Esophagus squamous epithelium (tissue), 5 donors: ENCODE measurements at places on chromosomes 5 and 9.
A peak's percentile ranks its signal among the peaks of the same experiment; 100 is the strongest.

- no peak for DNase-seq
Observed at GRCh38 chr5:121702682-121703081, 149.0 kb upstream of the FTMT start.

DNA sequence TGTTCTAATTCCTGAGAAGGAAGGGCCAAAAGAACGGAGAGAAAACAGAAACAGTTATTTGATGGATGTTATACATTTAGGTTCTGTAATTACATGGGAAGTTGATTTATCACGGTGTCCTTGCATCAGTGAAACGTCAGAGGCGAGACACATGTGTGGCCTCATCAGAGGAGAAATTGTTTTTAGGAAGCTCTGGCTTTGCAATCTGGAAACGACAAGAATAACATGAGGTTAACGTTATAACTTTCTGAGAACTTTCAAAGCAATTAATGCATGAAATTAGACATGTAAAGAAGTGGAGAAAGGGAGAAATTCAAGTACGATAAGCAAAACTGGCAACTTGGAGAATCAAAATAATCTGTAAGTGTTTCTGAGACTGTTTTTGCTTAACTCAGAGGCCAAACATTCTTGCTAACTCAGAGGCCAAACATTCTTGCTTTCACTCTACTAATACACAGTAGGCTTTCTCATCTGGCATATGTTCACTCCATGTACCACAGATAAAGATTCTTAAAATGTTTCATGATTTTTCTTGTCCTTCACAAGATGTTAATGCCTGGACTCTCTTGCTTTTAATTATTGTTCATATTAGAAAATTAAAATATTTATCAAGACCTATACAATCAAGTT is 933.0 kb downstream of the TLE4 start:
- no peak for DNase-seq

- no peak for DNase-seq
Observed at GRCh38 chr5:120942596-120943350, 478.7 kb downstream of the PRR16 start.

DNA sequence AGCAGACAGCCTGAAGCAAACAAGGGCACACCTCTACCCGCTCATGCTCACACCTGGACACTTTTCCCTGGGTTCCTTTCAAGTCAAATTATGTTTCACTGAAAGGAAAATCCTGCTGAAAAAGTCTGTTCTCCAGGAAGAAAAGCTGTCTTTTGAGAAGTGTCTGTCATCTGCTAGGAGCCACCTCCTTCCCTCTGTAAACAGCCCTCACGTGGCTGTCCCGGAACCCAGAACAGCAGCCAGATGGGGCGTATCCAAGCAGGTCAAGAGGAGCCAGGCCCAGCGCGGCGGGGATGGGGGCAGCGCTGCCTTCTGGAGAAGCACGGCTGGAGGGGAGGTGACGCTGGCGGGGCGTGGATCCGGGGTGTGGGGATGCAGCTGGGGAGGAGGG is at the start of gene PNPLA7:
Gene PNPLA7 (minus strand): TSS at position 172 of the 391 bp plus-strand sequence. CDS start 205 bp downstream, outside the sequence.
- peak; percentile 41 for DNase-seq

GRCh38 chr5:421901-422300 is 21.1 kb upstream of the EXOC3 start:
- DNase-seq, result no peak

- DNase-seq, result no peak
Observed at GRCh38 chr9:124871156-124871561, 9.2 kb downstream of the ARPC5L start.

DNA sequence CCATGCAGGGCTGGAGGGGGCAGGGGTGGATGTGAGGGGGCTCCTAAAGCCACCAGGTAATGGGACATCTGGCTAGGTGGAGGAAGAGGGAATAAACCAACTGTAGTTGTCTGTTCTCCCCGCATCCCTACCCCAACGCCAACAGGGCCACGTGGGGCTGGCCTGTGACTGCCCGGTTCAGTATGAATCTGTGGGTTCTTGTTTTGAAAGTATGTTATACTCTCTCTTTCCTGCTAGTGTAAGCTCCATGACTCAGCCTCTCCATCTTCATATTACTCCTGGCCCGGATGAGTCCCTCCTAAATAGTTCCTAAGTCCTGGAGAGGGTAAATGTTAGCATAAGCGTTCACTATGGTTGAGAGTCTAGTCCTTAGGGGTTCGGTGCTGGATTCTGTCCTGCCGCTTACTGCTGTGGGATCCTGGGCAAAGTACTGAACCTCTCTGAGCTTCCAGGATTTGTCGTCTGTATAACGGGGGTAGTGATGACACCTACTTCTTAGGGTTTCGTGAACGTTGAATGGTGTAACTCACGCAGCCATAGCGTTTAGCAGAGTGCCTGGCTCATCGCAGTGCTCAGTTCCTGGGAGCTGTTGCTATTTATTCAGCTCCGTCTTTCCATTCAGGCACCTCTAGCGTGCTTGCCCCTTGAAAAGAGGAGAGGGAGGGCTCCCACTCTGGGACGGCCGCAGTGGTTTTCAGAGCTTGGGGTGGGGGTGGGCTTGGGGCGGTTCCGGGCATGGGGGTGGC is 28.8 kb downstream of the LHX2 start:
- DNase-seq, result no peak

GRCh38 chr5:62317810-62318209 is 11.8 kb downstream of the KIF2A start:
- DNase-seq, result no peak

- no peak for DNase-seq
Observed at GRCh38 chr5:197892-198489, 6.7 kb downstream of the LRRC14B start.

GRCh38 chr5:165397516-165397915 is 1892.1 kb downstream of the MAT2B start:
- no peak for DNase-seq

DNA sequence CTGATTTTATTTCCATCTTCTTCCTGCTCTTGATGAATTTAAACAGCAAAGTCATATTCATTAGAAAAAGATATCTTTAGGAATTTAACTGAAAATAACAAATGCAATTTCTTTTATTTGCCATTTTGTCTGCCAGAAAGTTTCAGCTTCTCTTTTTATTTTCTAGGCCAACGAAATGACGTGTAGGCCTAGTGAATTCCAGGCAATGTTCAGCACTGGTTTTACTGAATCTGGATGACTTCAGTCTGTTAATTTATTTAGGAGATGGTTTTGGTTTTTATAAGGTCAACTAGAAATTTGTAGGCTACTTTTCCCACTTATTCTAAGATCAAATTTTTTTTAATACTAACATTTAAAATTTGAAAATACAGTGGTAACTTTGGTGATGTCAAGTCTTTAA is 129.1 kb upstream of the VCAN start:
- DNase-seq, result no peak

- peak; percentile 47 for DNase-seq
Observed at GRCh38 chr5:59039296-59040023, 456.6 kb downstream of the RAB3C start.

DNA sequence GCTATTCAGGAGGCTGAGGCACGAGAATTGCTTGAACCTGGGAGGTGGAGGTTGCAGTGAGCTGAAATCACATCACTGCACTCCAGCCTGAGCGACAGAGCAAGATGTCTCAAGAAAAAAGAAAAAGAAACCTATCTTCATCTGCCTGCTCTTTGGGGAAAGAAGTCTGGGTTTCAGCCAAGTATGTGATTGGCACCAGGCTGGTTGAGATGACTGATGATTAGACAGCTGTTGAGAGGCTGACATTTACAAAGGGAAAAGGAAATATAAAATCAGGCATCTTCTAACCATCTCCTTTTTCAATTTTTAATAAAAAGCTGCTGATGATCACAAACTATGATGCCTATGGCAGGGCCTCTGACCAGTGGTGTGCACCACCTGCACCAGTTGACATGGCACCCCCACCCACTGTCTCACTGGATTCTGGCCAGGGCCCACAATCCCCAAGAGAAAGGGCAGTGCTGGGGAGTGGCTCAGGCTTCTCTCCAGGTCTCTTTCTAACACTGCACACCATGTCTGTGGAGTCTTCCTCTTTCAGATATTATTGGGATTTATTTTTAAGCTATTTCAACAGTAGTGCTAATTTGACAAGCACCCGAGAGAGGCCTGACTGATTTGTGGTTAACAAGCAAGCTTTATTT is 17.2 kb upstream of the C5orf15 start:
- no peak for DNase-seq

DNA sequence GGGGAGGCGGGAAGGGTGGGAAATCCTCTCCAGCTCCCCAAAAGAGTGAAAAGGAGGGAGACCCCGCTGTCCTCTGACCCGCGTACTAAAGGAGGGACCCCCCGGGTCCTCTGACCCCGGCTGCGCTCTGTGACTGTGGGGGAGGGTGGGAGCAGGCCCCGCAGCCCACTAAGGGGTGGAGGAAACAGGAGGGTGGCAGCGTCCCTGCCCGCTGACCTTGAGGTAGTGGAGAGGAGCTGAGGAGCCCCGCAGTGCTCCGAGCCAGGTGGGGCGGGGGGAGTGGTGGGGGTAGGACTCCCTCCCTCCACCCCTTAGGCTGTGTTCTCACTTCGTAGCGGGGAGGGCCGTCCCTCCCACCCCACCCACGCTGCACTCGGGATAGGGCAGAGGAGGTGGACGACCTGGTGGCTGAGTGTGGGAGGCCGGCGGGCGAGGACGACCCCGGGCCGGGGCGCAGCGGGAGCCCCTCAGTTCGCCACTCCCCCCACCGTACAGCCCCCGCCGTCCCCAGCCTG is 449 bp upstream of the ADCY2 start:
- DNase-seq, result no peak

DNA sequence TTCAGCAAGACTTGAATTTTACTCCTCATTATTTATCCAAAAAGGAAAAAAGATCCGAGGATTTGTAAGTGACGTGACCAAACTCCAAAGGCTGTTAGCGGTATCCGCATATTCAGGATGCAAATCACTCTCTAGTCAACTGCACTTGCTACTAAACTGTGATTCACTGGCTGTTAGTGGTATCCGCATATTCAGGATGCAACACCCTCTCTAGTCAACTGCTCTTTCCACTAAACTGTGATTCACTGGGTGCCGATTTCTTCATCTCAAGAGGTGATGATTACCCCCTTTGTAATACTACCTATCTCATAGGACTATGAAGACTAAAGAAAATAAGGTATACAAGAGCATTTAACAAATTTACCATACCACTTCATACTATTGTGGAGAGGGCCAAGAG is 5.7 kb downstream of the MAPKAP1 start:
- no peak for DNase-seq

GRCh38 chr5:59592101-59592500 is 301.4 kb downstream of the PDE4D start:
- DNase-seq, result no peak

DNA sequence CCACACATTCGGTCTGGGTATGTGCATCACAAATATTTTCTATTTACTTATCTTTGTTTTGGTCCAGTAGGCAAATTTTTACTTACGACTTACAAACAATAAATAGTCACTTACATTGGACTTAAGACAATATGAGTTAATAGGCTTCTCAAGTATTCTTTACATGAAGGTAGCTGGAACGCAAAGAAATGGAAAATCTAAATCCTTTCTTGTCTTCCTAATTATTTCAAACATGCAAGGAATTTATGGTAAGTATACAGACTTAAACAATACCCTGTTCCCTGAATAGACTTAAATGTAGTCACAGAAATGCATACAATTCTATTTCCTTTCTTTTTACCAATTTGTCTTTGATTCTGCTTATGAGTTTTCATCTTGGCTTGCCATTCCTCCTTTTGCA is 262.6 kb upstream of the EFNA5 start:
- no peak for DNase-seq

DNA sequence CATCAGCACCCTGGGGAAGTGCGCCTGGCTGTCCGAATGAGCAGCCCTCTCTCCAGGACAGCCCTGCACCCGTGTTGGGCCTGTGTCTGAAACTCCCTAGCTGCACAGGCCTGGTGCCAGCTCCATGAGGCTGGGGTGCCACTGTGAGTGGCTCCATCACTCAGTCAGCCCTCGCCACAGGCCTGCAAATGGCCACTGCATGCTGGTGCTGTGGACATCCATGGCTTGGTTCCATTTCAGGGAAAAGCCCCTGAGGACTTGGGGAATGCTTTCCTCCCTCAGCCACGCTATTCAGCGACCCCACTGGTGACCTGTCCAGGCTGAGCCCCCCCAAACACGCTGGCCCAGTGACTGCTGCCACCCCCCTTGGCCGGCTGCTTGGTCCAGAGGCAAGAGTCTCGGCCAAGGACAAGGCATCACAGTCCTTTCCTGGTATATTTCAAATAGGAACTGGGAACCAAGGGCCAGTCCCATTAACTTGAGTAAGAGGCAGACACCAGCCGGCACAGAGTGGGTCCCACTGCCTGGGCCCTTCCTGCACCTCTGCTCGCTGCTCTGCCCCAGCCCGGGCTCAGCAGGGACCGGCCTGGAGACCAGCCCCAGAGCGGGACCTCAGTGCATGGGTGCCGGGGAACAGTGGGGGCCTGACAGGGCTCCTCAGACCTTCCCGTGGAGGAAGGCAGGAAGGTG is 181.3 kb downstream of the AUH start:
- no peak for DNase-seq

DNA sequence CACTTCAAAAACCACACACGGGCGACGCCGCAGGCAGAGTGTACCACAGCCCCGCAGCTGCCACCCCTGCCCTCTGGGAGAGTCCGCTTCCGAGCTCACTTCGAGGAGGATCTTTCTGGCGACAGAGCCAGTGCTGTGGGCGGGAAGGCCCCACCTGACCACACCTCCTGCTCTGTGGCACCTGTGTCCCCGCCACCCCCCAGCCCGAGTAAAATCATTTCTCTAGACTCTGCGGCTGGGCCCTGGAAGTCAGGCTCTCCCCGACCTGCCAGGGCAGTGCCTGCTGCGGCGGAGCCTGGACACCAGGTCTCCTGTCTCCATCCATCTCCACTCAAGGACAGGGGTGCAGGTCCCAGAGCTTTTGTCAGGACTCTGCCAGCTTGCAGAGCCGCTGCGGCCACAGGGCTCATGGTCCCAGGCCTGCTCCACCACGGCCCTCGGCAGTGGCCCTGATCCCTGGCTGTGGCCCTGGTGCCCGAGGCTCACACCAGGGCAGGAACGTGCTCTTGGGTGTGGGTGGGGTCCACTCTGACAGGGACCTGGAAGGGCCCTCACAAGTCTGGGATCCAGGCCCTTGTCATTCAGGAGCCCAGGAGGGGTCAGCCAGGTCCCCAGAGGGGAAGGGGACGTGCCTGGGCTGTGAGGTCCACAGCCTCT is 20.9 kb upstream of the CAMSAP1 start:
- DNase-seq, result no peak

- no peak for DNase-seq
Observed at GRCh38 chr5:172058088-172058487, 51.6 kb upstream of the FBXW11 start.

DNA sequence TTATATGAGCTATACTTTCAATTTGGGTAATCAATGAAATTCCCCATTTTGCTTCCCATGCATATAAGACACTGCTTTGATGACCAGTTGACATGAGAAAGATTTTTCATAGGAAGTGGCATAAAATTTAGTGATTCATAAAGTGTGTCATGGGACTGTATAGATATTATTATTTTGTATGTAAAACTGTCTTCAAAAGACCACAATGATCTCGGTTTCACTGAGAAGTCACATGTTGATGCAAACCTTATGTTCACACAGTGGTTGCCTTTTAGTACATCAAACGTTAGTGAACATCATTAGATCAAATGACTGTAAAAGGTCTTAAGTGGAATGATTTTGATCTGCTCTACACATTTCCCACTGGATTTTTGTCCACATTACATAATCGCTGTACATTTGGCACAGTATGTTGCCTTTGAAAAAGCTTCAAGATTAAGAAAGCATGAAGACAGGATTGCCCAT is 349.2 kb upstream of the MEF2C start:
- DNase-seq, result no peak
